ENCODE measurements at places on chromosomes 2 and 18. TPM values are rescaled to one million over a fixed set of nuclear protein-coding genes. Genes with fewer than 3 reads are reported as not detected.

Gene NDC80
- polyA plus RNA-seq: 0.39 TPM

Gene REG1B
- not detected for polyA plus RNA-seq

Gene DNAH7
- 2.3 TPM for polyA plus RNA-seq

Gene MROH2A
- not detected for polyA plus RNA-seq

Gene IL1F10
- not detected for polyA plus RNA-seq

Gene CNDP1
- polyA plus RNA-seq: 2.3 TPM

Gene FANCL
- polyA plus RNA-seq: 131 TPM

Gene MBOAT2
- 27.3 TPM for polyA plus RNA-seq

Gene DYSF
- not detected for polyA plus RNA-seq

Gene CLHC1
- 3.0 TPM for polyA plus RNA-seq

Gene SERPINB10
- polyA plus RNA-seq: not detected

Gene TEKT4
- not detected for polyA plus RNA-seq

Gene ERMN
- 18.7 TPM for polyA plus RNA-seq

Gene GKN1
- 2.8 TPM for polyA plus RNA-seq

Gene RIT2
- 15.9 TPM for polyA plus RNA-seq

Gene RNU2-63P
- polyA plus RNA-seq: not detected

Gene CRYGD
- polyA plus RNA-seq: 0.42 TPM

Gene IL1B
- polyA plus RNA-seq: not detected

Gene NXPH2
- 1.5 TPM for polyA plus RNA-seq

Gene KCNJ13
- polyA plus RNA-seq: 4.3 TPM

Gene EGR4
- 0.99 TPM for polyA plus RNA-seq

Gene LBX2
- not detected for polyA plus RNA-seq

Gene GNAL
- 5.0 TPM for polyA plus RNA-seq

Gene AKAIN1
- polyA plus RNA-seq: 444 TPM

Gene DCDC2C
- not detected for polyA plus RNA-seq

Gene MCEE
- 82.9 TPM for polyA plus RNA-seq

Gene PSMA8
- 1.5 TPM for polyA plus RNA-seq

Gene HNRNPA3
- 49.2 TPM for polyA plus RNA-seq

Gene CYP26B1
- 1.1 TPM for polyA plus RNA-seq

Gene ANKRD30B
- 2.1 TPM for polyA plus RNA-seq

Gene POTEI
- 0.67 TPM for polyA plus RNA-seq

Gene SSB
- 379 TPM for polyA plus RNA-seq

Gene SLC5A7
- polyA plus RNA-seq: not detected

Gene DSG1
- not detected for polyA plus RNA-seq

Gene SGO2
- polyA plus RNA-seq: 10.3 TPM

Gene ABCB11
- polyA plus RNA-seq: 0.03 TPM

Gene POMC
- polyA plus RNA-seq: not detected

Gene RAB6C
- polyA plus RNA-seq: not detected

Gene PAX8
- polyA plus RNA-seq: not detected

Gene KLHL29
- 3.2 TPM for polyA plus RNA-seq

Gene QPCT
- not detected for polyA plus RNA-seq

Data from Purkinje cell (primary cell).